Effector CD8-positive, alpha-beta T cell (primary cell): ENCODE measurements at places on chromosomes 11 and 22.

DNA sequence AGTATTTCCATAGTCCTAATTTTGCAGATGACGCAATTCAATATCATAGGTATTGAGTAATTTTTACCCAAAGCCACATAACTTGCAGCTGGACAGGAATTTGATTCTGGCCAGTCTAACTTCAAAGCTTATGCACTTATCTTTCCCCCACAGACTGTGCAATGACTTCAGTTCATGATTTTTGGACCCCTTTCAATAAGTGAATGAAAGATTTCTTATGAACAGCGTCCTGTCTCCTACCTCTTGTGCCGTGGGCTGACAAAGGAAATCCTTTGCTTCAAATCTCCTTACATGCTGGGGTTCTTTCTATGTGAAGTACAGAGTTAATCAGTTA lies 217.7 kb upstream of the KIRREL3 start:
- no peak for DNase-seq

- no peak for DNase-seq
Observed at GRCh38 chr11:18696638-18697225, 1.8 kb upstream of the TMEM86A start.

- DNase-seq: no peak
Observed at GRCh38 chr11:13841393-13841792, 121.1 kb upstream of the SPON1 start.

DNA sequence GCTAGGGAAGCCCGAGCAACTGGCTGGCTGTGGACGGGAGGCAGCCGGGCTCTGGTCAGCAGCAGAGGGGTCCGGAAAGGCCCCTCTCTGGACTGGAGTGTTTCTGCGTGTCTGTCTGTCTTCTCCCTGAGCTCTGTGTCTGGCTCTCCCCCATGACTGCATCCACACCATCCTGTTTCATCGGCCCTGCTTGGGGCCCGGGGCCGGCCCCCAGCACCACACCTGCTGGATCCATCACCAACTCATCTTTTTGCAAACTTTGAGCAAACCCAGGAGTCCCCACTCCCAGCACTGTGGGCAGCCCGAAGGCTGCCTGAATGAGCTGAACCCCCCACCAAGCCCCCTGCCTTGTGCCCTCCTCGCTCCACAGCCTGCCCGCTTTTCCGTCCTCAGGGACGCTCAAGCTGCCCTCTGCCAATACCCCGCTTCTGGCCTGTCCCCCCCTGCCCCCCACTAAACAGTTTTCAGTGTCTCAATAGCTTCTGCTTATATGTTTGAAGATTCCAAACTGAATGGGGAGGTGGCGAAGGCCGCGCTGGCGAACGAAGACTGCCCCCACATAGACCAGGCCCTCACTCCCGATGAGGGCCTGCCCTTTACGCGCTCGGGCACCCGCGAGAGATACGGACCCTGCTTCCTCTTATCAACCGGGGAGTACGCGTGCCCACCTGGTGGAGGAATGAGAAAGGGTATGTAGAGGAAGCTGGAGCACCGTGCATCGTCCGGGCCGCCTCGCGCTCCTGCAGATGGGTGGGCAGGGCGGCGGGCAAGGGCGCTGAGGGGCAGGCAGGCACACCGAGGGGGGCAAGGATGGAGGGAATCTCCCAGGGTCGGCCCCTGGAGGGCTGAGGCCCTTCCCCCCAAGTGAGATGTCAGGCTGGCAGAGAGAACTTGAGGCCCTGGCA lies 44.6 kb downstream of the KCNC1 start:
- DNase-seq: no peak

DNA sequence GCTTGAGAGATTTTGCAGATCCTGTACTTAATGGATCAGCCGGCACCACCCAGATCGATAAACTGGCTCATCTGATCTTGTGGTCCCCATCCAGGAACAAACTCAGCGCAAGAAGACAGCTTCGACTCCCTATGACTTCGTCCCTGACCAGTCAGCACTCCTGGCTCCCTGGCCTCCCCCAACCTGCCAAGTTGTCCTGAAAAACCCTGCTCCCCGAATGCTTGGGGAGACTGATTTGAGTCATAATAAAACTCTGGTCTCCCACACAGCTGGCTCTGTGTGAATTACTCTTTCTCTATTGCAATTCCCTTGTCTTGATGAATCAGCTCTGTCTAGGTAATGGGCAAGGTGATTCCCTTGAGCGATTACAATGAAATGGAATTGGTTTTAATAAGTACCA lies 29.5 kb downstream of the OR2AG2 start:
- DNase-seq: no peak

- no peak for DNase-seq
Observed at GRCh38 chr11:83773950-83774880, 488.0 kb upstream of the CCDC90B start.

- DNase-seq: no peak
Observed at GRCh38 chr22:48577014-48577690, 1250.5 kb downstream of the BRD1 start.

DNA sequence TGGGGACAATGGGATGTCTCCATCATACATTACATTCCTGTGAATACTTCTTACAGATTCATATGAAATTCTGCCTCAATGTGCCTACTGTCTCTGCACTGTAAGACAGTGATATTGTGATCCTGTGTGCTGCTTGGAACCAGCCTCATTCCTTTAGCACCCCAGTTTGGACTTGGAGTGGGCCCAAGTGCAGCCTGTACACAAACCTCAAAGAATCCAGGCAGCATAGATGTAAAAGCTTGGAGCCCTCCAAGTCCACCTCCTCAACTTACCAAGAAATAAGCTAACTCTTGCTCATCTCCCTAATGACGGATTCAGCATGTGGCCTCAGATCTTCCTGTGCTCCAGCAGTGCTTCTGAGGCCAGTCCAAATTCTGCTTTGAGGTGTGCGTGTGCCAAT lies 24.4 kb downstream of the GRAP2 start:
- no peak for DNase-seq

DNA sequence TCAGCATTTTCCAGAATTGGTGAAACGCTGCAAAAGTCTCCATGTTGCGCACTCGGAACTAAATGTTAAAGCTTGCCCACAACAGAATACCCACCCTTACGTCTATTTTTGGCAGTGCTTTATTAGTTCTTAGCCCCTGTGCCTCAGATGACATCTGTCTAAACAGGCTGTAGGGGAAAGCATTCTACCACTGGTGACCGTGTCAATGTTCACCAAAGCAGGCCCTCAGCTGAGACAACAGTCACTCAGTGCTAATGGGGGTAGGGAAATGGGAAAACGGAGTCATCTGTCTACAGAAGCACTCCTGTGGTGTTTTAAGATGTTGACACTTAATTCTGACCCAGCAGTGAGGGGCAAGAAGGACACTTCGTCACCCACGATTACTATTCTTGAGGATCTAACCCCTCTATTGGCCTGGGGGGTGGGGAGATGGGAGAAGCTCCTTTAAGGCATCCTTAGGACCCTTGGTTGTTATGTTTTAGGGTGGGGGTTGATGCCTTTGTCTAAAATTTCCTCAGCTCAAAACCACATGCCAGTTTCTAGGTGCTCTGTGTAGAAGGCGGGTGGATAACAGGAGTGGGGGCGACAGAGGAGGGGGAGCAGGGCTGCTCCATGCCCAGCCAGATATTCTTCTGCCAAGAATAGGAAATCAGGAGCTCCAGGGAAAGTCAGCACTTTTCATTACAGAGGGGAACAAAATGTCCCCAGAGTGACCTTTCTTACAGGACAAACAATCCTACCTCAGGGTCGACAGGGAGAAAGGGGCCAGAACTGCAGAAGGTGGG lies 15.6 kb upstream of the MFRP start:
- no peak for DNase-seq

GRCh38 chr22:28187612-28188011 lies 268.6 kb upstream of the PITPNB start:
- no peak for DNase-seq

DNA sequence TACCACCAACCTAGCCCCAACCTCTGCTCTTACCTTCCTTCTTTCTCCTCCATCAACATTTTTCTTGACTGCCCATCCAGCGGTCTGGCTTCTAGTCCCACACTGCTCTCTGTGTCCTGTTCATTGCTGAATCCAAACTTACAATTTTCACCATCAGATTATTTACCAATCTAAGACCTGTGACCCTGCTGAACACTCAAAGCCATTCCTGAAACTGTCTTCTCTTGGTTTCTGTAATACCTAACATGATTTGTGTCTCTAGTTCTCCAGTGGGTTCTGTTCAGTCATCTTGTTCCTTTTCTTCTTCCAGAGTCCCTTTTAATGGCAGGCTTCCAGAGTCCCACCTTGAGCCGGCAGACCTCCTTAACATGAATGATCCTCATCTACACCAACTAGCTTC lies 24.1 kb downstream of the RRAS2 start:
- DNase-seq: no peak

DNA sequence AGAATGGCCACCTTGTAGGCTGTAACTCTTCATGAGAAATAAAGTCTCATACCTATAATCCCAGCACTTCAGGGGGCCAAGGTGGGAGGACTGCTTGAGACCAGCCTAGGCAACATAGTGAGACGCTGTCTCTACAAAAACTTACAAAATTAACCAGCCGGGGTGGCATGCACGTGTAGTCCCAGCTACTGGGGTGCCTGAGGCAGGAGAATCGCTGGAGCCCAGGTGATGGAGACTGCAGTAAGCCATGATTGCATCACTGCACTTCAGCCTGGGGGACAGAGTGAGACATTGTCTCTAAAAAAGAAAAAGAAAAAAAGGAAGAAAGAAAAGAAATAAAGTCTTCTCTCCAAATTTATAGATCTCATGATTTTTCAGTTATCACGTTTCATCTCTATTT lies 4.2 kb upstream of the SLCO2B1 start:
- DNase-seq: no peak

DNA sequence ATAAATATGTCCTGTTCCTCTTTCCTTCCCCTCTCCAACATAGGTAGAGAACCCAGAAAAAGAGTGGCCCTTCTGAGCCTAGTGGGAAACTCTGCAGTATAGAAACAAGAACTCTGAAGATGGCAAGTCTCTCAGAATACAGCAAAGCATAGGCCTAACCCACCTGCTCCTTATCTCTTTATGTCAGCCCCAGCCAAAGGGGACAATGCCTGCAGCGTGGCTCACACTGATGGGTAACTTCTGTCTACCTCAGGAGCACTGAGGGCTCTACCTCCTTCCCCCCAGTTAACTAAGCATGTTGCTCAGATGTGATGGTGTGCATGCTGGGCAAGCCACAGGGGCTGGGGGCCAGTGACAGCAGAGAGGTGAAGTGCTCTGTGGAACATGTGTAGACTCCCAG lies 4.9 kb upstream of the NRIP3 start:
- DNase-seq: no peak

- DNase-seq: no peak
Observed at GRCh38 chr11:36702330-36703054, 104.5 kb upstream of the RAG2 start.

DNA sequence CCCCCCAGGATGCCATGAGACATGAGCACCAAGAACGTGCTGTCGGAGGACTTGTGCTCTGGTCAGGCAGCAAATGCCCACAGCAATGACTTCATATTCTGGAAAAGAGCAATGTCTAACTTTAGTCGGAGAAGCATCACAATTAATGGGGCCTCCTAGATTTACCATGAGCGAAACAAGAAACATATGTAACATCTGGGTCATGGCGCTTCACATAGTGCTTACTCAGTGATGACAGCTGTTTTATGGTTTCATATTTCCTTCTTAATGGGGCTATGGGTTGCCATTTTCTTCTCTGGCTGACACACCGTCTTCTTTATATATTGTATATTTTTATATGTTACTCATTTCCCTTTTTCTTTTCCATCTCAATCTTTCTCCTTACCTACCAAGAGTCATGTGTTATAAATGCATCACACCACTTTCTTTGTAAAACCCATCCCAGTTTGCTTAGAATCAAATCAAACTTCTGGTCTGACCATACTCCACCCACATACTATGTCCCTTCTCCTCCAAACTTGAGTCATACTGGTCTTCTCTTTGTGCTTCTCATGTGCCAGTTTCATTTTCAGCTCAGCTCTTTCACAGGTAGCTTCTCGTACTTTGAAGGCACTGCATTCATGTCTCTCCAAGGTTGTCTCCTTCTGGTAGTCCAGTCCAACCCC lies 9.4 kb upstream of the CASP12 start:
- no peak for DNase-seq

DNA sequence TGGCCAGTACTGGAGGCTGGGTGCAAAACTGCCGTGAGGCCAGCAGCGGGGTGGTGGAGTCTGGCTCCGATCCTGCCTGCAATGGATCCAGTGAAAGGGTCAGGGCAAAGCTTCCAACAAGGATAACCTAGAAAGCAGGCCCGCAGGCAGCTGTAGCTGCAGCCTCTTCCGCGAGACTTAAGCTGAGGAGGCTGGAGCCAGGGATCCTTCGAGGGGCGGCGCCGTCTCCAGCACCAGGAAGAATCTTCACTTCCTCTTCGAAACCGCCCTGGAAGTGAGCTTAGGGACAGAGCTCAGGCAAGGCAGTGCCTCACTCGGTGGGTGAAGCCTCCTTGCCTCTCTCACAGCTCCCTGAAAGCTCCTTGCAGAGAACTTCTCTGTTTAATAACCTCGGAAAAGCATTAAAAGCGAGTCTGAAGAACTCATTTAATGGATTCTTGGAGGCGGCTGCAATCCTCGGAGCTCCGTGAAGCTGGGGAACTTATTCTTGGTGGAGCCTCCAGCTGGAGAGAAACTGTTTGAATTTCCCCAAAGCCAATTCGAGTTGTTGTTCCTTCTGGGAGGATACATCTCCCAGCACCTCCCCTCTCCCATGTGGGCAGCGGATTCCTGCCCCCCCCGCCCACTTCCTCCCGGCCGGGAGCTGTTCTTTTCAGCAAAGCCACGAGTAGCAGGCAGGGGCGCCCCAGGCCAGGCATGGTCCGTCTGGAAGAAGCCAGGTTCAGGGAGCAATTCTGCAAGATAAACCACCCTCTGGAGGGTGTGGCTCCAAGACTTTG lies 169.9 kb downstream of the CTTN start:
- no peak for DNase-seq

- DNase-seq: no peak
Observed at GRCh38 chr11:95515371-95515770, 274.2 kb downstream of the FAM76B start.

DNA sequence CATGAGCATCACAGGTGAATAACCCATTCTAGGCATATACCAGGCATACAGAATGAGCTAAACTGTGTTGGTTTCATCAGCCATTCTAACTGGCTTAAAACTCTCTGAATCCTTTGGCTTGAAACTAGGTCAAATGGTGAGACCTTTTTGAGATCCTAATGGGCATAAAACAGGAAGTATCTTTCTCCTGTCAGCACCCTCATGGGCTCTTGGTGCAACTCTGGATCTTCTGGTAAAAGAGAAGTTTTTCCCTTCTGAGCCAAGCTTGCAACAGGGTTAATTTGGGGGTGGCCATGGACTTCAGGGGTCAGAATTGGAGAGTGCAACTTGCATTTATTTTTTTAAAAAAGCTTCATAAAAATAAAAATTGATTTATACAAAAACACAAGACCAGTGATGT lies 67.9 kb upstream of the GRAMD1B start:
- DNase-seq: no peak

DNA sequence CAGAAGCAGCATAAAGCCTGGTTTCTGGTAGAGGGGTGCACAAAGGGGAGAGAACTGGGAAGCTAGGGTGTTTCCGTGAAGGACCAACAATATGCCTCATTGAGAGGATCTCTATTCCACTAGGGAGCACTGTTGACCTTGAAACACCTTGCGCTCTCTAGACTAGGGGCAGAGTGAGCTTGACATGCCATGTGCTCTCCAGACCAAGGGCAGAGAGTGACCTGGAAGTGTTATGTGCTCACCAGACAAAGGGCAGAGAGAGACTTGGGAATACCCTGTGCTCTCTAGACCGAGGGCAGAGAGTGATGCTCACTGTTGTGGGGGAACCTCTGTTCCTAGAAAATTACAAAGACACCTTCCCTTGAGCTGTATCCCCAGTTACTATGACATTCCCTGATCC lies 15.2 kb upstream of the EI24 start:
- no peak for DNase-seq
